ENCODE measurements at places on chromosomes 3 and 15.

DNA sequence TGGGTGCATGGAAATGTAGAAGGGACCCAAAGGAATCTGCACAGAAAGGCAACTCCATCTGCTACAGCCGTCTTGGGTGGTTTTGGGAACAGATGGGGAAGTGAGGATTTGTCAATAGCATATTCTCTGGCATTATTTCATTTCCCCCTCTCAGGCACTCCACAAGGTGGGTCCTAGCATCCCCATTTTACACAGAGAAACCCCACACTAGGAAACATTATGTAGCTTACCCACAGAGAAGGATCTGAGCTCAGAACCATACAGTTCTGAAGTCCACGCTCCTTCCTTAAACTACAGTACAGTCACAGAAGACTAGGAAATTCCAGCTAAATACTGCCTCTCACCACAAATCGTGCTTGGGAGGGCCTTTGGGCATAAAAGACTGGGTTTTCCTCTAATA lies 61.2 kb upstream of the CTNNB1 start:
- no peak for DNase-seq

DNA sequence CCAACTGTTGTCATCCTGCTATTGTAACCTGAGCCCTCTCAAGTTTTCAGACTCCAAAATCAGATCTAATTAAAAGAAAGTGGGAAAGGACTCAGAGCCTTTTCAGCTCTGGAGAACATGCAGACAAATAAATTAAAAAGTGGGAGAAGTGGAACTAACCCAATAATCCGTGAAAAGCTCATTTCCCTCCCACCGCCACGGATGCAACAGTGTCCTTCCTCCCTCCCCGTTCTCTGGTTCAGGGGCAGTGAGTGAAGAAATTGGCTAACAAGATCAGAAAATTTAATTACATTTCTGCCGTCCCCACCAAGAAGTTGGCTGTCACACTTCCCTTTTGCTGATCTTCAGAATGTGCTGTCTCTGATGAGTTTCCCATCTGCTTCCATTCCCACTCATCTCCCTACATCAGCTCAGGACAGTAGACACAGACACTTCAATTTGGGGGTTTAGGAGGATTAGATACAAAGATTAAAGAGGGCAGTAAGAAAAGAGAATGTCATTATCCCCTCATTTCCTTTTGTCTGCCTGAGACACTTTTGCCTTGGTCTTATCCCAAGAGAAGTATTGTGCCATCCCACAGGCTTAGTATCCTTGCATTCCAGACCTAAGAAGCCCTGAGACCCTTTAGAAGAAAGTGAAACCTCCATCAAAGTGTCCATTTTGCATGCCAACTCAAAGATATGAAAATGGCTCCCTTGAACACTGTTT lies 335.7 kb upstream of the PPP2R3A start:
- DNase-seq = no peak

GRCh38 chr3:177190756-177191681 lies 6.3 kb downstream of the TBL1XR1 start:
- no peak for DNase-seq

DNA sequence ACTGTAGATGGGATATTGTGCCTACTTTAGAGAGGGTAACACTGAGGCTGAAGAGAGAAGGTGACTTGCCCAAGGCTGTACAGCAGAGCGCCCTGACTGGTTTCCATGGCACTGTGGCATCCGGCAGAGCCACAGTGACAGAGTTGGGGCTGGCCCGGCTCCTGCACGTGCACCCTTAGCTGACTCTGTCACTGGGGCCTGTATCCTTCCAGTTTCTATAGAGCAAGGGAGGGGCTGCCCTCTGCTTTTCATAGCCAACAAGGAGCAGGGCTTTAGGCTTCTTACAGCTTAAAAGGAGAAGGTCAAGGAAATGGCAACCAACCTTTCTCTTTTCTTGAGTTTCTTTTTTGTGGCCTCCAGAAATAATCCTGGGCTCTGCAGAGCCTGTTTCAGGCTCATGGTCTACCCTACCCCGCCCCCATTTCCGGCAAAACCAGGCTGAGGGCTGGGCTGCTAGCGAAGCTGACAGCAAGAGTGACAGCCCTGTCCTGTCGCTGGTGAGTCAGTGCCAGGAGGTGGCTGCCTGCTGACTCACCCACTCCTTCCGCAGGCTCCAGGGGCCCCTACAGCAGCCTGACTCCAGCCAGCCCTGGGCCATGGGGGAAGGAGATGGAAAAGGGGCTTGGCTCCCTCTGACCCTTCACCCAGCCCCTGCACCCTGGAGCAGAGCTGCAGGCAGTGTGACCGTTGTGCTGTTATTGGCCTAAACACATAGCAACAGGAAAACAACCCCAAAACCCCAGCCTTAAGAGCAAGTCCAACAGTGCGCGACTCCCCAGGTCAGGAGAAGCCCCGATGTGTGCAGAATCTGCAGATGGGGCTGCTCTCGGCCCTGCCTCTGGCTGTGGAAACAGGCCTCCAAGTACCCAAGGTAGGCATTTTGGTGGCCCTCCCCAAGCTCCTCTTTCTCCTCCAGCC lies 29.8 kb downstream of the SLC6A6 start:
- DNase-seq = no peak

DNA sequence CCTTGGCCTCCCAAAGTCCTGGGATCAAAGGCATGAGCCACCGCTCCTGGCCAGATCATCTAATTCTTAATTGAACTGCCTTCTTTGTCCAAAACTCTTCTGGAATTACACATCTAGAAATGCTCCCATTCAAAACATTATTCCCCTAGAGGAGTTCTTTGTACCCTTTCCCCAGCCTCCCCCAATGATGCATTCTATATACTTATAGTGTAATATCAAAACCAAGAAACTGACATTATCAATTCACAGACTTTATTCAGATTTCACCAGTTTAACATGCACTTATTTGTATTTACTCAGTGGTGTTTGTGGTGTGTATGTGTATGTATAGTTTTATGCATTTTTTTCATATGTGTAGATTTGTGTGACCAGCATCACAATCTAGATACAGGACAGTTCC lies 85.0 kb downstream of the PTPRG start:
- no peak for DNase-seq

GRCh38 chr3:126124896-126125295 lies 41.0 kb upstream of the SLC41A3 start:
- DNase-seq = no peak

GRCh38 chr3:105869861-105870755 lies 1.3 kb upstream of the CBLB start:
- DNase-seq = no peak

DNA sequence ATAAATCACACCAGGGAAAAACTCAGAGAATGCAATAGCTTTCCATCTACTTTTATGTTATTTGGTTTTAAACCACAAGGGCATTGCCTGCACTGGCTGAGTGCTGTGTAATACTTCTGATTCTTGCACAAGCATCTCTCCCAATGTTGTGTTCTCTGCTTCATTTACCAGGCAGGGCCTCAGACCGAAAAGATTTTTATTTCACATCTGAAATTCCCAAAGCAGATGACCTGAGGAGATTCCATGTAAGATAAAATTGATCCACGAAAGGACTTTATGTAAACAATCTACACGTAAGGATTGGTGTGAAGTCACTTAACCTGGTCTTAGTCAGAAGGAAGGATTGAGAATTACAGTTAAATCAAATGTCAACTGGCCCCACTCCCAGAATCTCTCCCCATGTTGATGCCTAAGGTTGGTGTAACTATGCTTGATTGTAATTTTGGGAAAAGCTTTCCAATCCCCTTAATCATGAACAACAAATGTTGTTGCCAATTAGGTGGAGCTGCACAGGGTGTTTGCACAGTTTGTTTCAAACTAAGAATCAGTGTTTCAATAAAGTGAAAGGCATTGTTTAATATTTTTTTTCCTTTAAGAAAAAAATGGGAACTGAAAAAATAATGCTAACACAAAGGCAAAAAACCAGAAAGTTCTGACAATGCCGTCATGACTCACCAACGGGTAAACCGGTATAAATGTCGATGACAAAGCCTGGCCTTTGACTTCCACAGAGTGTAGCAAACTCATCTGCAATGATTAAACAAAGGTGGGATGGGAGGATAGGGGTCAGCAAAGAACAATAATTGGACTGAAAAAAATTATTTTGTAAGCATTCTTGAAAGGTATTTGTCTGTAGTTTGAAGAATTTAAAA lies 128.6 kb downstream of the DUT start:
- no peak for DNase-seq

DNA sequence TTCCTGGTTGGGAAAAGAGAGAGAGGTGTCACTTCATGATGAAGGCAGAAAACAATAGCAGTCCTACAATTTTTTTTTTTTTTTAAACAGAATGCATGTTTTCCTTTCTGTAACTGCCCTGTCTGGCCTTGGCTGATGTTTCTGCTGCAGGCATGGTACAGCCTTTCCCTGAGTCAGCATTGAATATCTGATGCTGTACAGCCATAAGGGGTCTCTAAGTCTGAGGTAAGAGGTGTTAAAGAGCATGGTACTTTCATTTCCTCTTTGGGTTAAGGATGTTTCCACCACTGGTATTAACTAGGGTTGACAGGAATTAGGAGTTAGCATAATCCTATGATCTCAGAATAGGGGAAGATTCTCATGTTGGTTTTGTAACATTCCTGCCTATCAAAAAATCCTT lies 147.4 kb downstream of the CHST2 start:
- DNase-seq = no peak

- no peak for DNase-seq
Measured at GRCh38 chr3:169241630-169241990, 421.9 kb downstream of the MECOM start.
